ENCODE measurements at places on chromosomes 4 and X.
A peak's percentile ranks its signal among the peaks of the same experiment; 100 is the strongest.

- peak; percentile 53 for ATAC-seq
Measured at GRCh38 chr4:152937336-152938236, 1.5 kb downstream of the FHDC1 start.

- no peak for ATAC-seq
Measured at GRCh38 chr4:54800831-54801530, 143.2 kb downstream of the KIT start.

GRCh38 chr4:108276690-108277089 lies 108.0 kb upstream of the LEF1 start:
- no peak for ATAC-seq

DNA sequence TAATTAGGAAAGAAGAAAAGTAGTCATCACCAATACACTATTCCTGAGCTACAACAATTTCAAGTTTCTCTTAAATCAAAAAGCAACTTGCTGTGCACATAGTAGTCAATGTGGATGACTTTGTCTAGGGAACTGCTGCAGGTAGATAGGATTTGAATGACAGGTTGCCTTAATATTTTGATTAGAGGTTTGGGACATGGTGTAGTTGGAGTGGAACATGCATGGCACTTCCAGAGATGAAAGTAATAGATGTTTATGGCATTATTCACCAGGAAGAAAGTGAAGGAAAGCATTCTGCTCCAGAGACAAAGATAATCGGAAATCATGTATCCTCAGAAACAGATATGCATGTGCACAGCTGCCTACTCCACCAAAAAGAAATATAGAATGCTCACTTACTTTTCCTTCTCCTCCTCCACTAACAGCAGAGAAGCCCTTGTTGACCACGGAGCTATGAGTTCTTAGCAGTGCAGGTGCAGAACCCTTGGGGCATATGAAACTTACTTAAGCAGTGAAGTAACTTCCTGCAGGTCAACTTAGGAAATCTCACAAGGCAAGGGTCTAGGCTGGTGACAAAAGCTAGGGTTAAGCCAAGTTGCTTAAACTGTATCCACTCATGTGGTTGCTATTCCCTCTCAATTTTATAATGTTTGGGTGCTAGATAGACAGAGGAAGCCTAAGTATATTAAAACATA lies 390.8 kb downstream of the HNRNPD start:
- ATAC-seq = no peak

GRCh38 chr4:54439831-54440243 lies 210.7 kb downstream of the PDGFRA start:
- peak; percentile 51 for ATAC-seq

GRCh38 chrX:68895341-68895755 lies 66.5 kb downstream of the EFNB1 start:
- ATAC-seq = peak; percentile 77

DNA sequence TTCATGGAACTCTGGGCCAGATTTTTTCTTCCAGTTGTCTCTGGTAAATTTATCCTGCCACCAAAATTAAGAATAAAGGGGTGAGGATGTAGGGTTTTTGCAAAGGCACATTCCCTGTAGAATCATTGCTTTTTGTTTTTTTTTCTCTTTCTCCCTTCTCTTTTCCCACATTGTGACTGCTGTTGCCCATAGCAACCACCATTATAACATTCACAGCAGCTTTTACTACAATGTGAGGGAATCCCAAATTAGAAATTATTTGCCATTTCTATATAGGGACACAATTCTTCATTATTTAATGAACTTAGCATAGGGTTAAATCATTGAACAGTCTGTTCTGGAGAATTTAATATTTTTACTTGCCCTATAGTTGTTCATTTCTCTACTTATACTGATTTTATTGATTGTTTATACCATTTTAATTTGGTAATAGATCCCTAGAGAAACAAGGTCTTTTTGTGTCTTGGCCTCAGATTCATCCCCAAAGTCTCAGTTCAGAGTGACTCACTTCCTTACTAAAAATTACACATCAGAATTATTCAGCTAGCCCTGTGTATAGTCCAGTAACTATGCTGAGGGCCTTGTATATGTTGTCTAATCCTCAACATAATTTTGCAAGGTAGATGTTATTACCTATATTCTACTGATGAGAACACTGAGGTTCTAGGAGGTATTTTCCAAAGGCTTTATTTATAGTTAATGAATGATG lies 80.8 kb upstream of the ANK2 start:
- no peak for ATAC-seq

GRCh38 chr4:180106122-180106521 lies 2137.1 kb upstream of the TENM3 start:
- ATAC-seq = peak; percentile 35

GRCh38 chr4:120070196-120070595 lies 3.5 kb upstream of the MAD2L1 start:
- ATAC-seq = no peak

DNA sequence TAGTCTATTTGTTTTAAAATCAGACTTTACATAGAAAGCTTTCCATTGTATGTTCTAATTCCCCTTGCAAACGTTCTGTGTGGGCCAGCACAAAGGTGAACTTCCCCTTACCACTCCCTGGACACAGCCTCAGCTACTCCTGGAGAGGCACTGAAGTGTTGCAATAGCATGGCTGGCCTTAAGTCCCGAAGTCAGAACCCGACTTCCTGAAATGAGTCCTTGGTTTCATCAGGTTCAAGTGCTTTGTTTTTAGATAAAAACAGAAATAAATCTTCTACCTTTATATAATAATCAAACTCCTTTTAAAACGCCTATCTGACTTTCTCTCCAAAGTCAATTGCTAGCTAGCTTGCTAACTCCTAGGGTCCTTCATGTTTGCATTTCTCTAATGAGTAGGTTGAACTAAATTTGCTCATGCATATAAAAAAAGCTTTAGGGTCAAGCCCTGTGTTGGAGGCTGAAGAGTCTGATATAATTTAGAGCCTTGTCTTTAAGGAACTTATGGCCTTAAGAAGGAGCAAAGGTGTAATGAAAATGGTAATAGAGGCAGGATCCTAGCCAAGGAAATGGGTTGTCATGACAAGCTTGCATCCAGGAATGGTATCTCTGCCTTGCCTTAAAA lies 9.0 kb downstream of the BMP3 start:
- peak; percentile 74 for ATAC-seq

Measured in esophagus mucosa (tissue), 1 donor.